WERI-Rb-1 (cell line): ENCODE measurements at places on chromosomes 11 and 22.
A peak's percentile ranks its signal among the peaks of the same experiment; 100 is the strongest.

GRCh38 chr11:106706355-106706754, 311.9 kb downstream of the GUCY1A2 start:
- DNase-seq = no peak

DNA sequence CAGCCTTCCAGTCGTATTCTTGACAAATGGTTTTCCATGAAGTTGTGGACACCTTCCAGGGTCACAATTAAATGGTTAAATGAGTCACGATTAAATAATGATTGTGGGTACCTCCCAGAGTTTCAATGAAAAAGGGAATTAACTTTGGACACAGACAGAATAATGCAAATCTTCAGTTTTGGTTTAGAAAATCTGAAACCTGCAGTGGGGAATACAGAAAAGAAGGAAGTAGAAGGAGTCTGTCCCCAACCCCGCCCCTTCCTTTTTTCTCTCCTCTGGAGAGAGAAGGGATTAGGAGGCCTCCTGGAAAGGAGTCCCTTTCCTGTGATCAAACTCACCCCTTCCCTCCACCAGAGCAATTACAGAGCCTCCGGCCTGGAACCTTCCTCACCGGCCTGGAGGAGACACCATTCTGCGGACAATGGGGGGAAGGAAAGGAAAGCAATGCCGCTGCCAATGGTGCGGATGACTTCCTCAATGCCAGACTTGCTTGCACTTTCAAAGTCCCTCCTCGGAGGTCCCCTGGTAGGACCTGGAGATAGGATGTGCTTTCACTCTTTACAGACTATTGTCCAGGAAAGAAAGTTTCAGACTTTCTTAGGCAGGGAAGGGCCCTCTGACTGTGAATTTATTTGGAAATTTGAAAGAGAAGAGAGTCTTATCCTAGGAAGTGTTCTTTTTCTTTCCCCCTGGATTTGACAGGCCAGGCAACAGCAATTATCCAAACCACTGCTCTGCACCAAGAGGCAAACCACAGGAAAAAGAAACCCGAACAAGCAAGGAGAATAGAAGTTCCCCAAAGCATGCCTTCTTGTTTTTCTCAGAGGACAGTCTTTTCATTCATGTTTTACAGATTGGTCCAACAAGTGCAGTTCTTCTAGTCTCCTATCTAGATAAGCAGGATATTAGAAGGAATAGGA, 86.8 kb downstream of the PTPRJ start:
- no peak for DNase-seq

DNA sequence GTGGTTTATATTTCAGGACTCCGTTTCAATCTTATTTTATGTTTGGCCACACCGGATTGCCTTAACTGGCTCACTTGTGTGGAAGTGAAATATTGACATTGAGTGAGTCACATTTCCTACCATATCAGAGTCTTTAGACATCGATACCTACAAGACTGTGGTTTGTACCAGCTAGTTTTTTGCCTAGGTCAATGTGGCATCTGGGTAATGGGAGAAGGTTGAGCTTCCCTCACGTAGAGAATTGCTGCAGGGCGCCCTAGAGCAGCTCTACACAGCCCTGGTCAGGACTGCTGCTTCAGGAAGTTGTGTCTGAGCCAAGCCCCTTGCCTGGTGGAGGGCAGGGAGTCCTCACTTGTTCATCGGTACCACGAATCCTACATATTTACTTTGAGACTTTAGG, 1.6 kb downstream of the GRAMD1B start:
- no peak for DNase-seq

DNA sequence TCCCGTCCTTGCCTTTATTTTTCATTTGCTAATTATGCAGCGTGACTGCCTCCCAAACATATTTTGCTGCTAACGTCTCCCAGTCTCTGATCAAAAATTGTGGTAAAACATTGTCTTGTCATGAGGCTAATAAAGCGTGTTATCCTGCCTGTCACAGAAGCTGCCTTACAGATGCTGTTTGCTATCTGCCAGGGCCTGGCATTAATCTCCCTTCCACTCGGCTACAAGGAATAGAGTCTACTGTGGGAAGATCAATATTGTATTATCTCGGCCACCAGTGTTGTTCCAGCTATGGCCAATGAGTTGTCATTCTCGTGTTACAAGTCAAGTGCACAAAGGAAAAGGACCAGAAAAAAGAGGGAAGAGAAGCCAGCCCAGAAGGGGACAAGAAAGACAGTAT, 100.3 kb downstream of the SEZ6L start:
- no peak for DNase-seq

DNA sequence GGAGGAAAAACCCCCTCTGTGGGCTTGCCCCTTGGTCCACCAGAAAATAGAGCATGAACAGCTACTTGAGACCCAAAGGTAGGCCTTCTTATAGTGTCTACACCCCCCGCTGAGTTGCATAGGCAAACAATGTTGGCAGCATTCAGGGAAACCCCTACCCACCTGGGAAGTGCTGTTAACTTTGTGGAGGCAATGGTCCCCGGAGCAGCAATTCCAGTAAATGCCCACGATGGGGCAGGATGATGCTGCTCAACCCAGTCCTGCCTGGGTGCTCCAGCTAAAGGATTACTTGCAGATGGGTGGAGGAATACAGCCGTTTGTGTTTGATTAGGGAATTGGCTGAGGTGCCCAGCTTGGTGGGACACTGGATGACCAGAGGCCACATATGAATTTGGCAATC, 381.3 kb upstream of the ANO5 start:
- peak; percentile 47 for DNase-seq

- DNase-seq = no peak
Measured at GRCh38 chr11:10646681-10647355, 46.7 kb downstream of the IRAG1 start.

- DNase-seq = no peak
Measured at GRCh38 chr11:70931430-70931829, 320.9 kb downstream of the SHANK2 start.

DNA sequence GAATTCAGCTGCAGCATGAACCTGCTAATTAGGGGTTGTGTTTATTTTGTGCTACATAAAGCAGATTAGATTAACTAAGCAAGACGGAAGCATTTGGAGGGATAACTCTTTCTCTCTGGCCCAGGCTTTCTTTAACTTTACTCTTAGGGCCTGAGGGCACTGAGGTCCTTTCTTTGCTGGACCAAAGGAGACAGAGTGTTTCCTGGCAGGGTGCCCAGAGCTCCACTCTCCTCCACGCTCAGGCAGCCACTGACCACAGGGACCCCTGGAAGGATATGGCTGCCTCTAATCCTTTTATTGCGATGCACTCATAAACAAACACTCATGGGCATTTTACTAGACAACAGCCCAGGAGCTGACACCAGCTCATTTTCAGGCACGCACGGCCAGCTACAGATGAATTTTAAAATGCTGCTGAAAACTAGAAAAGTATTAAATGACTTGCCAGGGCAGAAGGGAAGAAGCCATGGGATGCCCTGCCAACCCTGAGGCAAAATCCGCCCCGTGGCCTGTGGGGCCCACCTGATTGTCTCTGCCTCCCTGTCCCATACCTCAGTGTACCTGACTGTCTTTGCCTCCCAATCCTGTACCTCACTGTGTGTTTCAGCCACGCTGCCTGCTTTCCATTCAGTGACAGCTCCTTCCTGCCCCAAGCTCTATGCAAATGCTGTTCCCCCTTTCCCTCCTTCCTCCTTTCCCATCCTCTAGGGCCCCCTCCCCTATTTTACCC, 192.6 kb upstream of the NAV2 start:
- no peak for DNase-seq

- DNase-seq = peak; percentile 3
Measured at GRCh38 chr22:50434849-50435248, 40.0 kb downstream of the SBF1 start.

- peak; percentile 42 for DNase-seq
Measured at GRCh38 chr11:64516226-64516625, 74.8 kb upstream of the SLC22A12 start.

DNA sequence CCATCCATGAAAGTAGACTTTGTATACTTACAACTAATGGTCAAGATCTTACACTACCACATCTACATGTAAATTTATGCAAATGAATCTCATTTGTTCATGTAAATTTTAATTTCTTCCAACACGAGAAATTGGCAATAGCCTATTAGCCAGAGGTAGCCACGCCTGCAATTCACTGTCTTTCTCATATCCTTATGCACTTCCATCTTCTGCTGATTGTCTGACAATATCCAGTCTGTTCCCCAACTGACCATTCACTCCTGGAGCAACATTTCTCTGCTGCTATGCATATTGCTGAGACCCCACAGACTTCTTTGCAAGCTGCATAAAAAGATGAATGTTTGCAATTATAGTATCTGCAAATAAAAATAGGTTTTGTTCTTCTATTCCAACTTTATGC, 2.5 kb downstream of the NNMT start:
- no peak for DNase-seq
